Myometrial cell (primary cell): ENCODE measurements at places on chromosomes 2 and 18. TPM values are rescaled to one million over a fixed set of nuclear protein-coding genes. Genes with fewer than 3 reads are reported as not detected.

The ZNF532 gene
- 23.6 and 32.1 TPM in 2 replicates for total RNA-seq

The DNAJC5G gene
- not detected in 2 replicates for total RNA-seq

The OTOS gene
- not detected in 2 replicates for total RNA-seq

The ERFE gene
- 0.58 and 0.71 TPM in 2 replicates for total RNA-seq

The SPATA3 gene
- not detected in 2 replicates for total RNA-seq

The RTP5 gene
- not detected in 2 replicates for total RNA-seq

The MAP4K4 gene
- total RNA-seq = 120 and 137 TPM in 2 replicates

The MTCL1 gene
- total RNA-seq = 13.5 and 15.4 TPM in 2 replicates

The TMEM37 gene
- 3.2 and 4.1 TPM in 2 replicates for total RNA-seq

The PLEK gene
- total RNA-seq = under 0.01 TPM in 1 of 2 replicates, not detected in the other

The EPB41L3 gene
- total RNA-seq = not detected in 2 replicates

The CHRNG gene
- not detected in 2 replicates for total RNA-seq

The CERKL gene
- not detected in 2 replicates for total RNA-seq

The CHCHD5 gene
- 19.3 and 43.5 TPM in 2 replicates for total RNA-seq

The FHOD3 gene
- total RNA-seq = under 0.01 and 0.29 TPM in 2 replicates

The DRC1 gene
- 0.58 TPM in 1 of 2 replicates, not detected in the other for total RNA-seq

The ARHGEF33 gene
- under 0.01 TPM in 1 of 2 replicates, not detected in the other for total RNA-seq

The GAREM1 gene
- 0.89 and 1.7 TPM in 2 replicates for total RNA-seq

The L3MBTL4 gene
- total RNA-seq = not detected in 2 replicates

The SLC19A3 gene
- not detected in 2 replicates for total RNA-seq

The NIF3L1 gene
- total RNA-seq = 28.0 and 36.0 TPM in 2 replicates

The CPS1 gene
- total RNA-seq = 12.4 and 23.2 TPM in 2 replicates

The IL36B gene
- total RNA-seq = not detected in 2 replicates

The AQP12B gene
- total RNA-seq = not detected in 2 replicates

The ACVR1C gene
- not detected in 2 replicates for total RNA-seq

The FAM228B gene
- 3.7 and 11.3 TPM in 2 replicates for total RNA-seq

The ACADL gene
- not detected in 2 replicates for total RNA-seq

The MITD1 gene
- total RNA-seq = 23.2 and 31.4 TPM in 2 replicates

The MAP3K19 gene
- not detected in 2 replicates for total RNA-seq

The LCT gene
- total RNA-seq = 0.29 TPM in 1 of 2 replicates, not detected in the other

The TRIM43 gene
- total RNA-seq = not detected in 2 replicates

The LIMS4 gene
- 2.3 and 8.0 TPM in 2 replicates for total RNA-seq

The ANO7 gene
- 0.29 TPM in 1 of 2 replicates, not detected in the other for total RNA-seq

The ORMDL1 gene
- 48.1 and 56.2 TPM in 2 replicates for total RNA-seq

The GDF7 gene
- under 0.01 and 0.53 TPM in 2 replicates for total RNA-seq

The ABCB6 gene
- 12.7 and 13.1 TPM in 2 replicates for total RNA-seq

The IL1RL2 gene
- total RNA-seq = 1.1 and 1.2 TPM in 2 replicates

The LIMS3 gene
- total RNA-seq = 1.6 and 10.1 TPM in 2 replicates

The SCTR gene
- total RNA-seq = not detected in 2 replicates

The KCNG2 gene
- 1.2 and 3.0 TPM in 2 replicates for total RNA-seq

The CYP1B1 gene
- 30.0 and 34.2 TPM in 2 replicates for total RNA-seq

The TLX2 gene
- total RNA-seq = not detected in 2 replicates

The MBOAT2 gene
- 27.8 and 31.1 TPM in 2 replicates for total RNA-seq

The ASXL3 gene
- 0.35 TPM in 1 of 2 replicates, not detected in the other for total RNA-seq

The CABYR gene
- total RNA-seq = 4.0 and 15.1 TPM in 2 replicates

The ADAM23 gene
- total RNA-seq = 2.7 and 4.0 TPM in 2 replicates

The MAL gene
- total RNA-seq = not detected in 2 replicates

The SPEG gene
- total RNA-seq = 11.8 and 17.4 TPM in 2 replicates

The SLC9A4 gene
- total RNA-seq = not detected in 2 replicates

The C2orf78 gene
- total RNA-seq = not detected in 2 replicates

The ERMN gene
- not detected in 2 replicates for total RNA-seq

The AGXT gene
- total RNA-seq = not detected in 2 replicates

The SKOR2 gene
- not detected in 2 replicates for total RNA-seq

The GREB1 gene
- total RNA-seq = 0.18 TPM in 1 of 2 replicates, not detected in the other

The GPR148 gene
- total RNA-seq = not detected in 2 replicates

The HOXD12 gene
- not detected in 2 replicates for total RNA-seq

The ITPRIPL1 gene
- 1.4 and 3.5 TPM in 2 replicates for total RNA-seq

The RFX8 gene
- total RNA-seq = 1.8 and 3.7 TPM in 2 replicates
